Suprapubic skin (tissue), 4 donors: ENCODE measurements at places on chromosomes 2 and 18.

DNA sequence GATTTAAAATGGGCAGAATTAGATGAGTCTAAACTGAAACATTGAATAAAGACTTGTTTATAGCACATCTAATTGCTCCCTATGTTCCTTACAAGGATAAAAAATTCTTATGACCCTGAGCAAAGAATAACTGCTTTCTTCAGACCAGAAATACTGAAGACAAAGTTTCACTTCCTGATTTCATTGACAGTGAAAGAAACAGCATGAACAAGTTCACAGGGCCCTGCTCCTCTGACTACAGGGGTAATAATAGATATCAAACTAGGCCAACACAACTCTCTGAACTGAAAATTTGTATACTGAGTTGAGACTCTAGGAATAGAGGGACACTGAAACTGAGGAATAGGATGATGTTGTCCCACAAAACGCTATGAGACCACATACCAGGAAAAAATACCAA is 1383.3 kb upstream of the CDH2 start:
- DNase-seq: no peak

DNA sequence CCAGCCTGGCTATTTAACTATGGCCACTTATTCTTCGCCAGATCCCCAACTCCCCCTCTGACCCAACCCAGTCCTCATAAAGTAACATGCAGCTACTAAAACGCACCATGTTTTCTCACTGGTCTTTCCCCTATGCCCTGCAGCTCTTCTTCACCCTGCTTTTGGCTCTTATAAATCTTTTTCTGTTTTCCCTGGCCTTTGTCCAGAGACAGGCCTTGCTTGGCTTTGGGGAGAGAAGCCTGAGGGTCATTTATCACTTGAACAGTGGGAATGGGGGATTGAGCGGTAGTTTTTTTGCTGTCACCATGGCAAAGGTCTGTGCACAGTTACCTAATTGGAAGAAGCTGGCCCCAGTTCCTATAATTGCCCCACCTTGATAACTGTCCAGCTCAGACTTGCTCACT is 202.9 kb upstream of the NT5C1B start:
- no peak for DNase-seq

- DNase-seq: no peak
Observed at GRCh38 chr2:86480105-86480504, 38.9 kb downstream of the KDM3A start.

DNA sequence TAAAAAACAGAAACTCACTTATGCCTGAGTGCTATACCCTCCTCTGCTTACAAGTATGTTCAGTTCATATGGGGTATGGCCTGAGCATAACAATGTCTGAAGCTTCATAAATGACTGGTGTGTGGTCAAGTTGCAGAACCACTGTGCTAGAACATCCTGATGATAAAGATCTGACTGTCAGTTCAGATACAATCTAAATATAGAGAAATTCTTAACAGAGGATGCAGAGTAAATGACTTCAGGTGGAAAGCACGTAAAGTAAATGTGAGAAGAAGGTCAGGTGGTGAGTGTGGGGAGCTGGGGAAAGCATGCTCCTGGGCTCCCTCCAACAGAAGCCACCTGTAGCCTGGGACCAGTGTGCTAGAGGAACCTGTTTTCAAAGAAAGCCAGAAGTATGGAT is 926.2 kb downstream of the TSN start:
- DNase-seq: no peak

DNA sequence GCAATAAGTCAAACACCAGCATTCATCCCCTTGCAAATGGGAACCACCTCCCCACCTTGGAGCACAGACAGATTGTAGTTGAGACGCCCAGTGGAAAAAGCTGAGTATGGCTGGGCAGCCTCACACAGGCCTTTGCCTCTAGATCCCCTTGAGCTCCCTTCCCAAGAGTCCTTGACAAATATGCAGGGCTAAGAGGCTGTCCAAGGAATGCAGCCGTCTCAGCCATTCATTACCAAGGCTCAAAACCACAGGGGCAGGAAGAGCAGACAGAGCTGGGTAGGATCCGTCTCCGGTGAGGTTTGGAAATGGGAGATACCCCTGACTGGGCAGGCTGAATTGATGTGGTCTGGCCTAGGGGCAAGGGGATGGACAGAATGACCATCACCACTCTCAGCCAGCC is 557.1 kb downstream of the TNS1 start:
- DNase-seq: no peak
